ENCODE measurements at places on chromosomes 12 and 14.

- no peak for DNase-seq
Observed at GRCh38 chr14:92645841-92646478, 102.5 kb downstream of the LGMN start.

GRCh38 chr12:63410197-63410596 is 258.1 kb downstream of the DPY19L2 start:
- DNase-seq = no peak

GRCh38 chr14:99941211-99941610 is 124.0 kb upstream of the EVL start:
- DNase-seq = no peak

DNA sequence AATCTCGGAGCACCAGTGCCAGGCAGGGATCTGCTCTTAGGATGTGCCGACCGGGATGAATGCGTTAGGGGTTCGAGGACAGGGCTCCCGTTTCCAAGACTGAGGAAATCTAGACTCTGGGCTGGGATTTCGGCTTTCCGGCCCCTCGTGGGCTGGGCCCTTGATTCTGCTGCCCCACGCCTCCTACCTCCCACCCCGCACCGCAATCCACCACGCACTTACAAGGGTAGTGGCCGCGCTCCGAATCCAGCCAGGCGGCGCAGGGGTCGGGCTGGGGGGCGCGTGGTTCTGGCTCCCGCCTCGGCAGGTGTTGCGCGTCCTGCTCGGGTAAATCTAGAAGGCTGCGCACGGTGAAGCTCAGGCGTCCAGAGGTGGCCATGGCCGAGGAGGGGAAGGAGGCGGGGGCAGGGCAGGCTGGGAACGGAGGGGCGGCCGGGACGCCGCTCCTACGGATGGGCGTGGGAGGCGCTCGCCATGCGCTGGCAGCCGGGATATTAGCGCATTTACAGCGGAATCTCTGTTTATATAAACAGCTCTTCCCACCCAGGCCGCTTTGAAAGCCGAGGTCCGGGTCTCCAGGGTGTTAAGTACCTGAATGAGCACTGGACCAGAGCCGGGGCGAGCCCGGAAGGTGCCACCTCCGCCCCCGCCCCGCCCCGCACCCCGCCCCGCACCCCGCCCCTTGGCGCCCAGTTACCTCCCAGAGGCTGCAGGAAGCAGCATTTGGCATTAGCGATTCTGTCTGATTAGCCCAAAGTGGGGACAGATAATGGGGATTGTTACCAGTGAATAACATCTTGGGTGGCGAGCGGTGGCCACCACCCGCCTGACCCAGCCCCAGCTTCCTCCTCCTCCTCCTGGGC is at the start of gene NKX2-8:
Gene NKX2-8, minus strand, starts transcription at position 604 of the 863 bp plus-strand sequence. Its CDS starts 225 bp downstream, at position 379.
- DNase-seq = no peak

DNA sequence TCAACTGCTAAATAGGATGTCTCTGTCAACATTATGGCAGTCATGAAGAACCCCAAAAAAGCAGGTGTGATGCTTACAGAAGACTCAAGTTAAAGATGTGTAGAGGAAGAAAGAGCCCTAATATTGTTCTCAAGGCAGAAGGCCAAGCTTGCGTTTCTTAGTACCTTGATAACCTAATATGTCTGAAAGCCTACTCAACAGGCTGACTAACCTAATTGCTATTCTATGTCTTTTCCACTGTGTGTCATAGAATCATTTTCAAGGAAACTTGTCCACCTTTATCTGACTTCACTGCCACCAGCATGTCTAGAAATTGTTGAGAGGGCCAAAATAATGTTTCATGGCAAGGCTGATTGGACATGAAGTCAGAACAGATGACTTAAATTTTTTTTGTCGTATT is 373.2 kb downstream of the BTG1 start:
- no peak for DNase-seq

DNA sequence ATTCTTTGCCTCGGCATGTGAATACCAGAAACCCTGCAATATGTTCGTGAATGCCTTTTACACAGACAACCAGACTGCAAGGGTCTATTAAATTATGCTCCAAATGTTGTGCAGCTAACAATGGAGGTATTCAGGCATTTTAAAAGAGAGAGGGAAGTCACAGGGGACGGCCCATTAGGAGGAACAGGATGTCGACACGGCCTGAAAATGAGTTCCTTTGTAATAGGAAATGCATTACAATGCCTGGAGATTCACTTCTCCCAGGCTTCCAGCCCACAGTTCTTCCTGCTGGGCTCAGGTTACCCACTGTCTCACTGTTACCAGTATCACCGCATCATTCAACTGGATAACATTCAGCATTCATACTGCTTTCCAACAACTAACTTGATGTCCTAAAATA is 2.5 kb downstream of the DUSP6 start:
- DNase-seq = no peak

GRCh38 chr12:18239526-18239925 is 21.8 kb upstream of the PIK3C2G start:
- DNase-seq = no peak

DNA sequence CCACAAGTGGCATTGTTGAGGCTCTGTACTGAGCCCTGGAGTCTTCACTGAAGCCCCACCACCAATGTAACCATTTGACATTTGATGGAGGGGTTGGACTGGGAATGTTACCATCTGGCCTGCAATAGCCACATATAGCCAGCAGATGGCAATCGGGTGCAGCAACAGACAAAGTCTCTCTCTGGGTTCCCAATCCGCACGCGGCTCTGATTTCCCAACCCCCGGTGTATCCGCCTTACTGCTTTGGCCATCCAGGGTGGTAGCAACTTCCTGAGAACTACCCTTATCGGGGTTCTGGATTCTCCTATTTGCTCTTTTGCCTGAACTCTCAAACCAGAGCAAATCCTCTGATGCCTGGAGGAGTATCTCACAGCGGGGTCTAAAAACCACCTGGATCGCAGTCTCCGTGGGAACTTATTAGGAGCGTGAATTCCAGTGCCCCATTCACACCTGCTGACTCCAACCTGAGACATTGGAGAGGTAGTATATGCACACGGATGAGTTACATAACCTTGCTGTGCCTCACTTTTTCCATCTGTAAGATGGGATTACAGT is 14.2 kb downstream of the VRTN start:
- DNase-seq = peak; percentile 85

DNA sequence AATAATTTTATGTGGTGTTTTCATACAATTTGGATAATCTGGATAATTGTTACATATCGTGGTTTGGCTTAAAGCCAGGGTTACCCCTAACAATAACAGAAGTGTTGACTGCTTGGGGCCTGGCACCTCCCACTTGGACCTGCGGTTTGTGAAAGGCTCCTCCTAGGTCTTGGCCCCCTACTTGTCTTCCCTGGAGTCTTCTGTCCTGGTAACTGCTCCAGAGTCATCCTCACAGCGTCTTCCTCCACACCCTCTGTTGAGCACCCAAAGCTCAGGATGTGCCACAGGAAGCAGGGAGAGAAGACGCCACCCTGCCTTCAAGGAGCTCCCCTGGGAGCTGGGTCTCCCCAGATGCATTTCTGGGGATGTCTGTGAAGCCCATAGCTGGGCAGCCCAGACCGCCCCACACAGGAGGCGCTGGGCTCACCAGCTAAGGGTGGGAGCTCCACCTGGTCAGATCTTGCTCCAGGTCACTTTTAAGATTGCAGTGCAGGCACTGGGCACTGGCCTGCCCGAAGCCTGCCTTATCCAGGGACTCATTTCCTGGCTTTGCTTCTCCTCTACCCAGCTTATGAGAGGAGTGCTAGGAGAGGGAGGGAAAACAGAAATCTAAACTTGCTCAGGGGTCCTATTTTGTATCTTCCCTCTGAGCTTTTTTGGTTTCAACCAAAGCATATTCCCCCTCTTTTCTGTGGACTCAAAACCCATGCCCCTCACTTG is 98.2 kb downstream of the ZFP36L1 start:
- DNase-seq = no peak

DNA sequence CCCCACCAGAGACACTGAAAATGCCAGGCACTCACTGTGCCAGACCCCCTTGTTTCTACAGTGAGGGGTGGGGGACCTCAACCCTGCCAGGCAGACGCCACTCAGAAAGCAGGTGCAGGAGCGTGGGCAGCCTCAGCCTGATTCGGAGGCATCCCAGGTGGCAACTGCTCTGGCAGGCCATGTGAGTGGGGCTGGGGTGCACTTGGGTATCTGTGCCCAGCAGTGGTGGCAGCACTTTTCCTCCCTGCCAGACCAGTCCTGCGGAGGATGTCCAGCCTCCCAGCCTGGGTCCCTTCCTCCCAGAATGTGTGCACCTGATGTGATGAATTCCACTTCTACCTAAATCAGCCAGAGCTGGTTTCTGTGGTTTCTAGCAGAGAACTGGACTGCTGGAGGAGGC is 13.4 kb upstream of the TTC7B start:
- no peak for DNase-seq

- no peak for DNase-seq
Observed at GRCh38 chr14:101600891-101601605, 39.8 kb downstream of the DIO3 start.

DNA sequence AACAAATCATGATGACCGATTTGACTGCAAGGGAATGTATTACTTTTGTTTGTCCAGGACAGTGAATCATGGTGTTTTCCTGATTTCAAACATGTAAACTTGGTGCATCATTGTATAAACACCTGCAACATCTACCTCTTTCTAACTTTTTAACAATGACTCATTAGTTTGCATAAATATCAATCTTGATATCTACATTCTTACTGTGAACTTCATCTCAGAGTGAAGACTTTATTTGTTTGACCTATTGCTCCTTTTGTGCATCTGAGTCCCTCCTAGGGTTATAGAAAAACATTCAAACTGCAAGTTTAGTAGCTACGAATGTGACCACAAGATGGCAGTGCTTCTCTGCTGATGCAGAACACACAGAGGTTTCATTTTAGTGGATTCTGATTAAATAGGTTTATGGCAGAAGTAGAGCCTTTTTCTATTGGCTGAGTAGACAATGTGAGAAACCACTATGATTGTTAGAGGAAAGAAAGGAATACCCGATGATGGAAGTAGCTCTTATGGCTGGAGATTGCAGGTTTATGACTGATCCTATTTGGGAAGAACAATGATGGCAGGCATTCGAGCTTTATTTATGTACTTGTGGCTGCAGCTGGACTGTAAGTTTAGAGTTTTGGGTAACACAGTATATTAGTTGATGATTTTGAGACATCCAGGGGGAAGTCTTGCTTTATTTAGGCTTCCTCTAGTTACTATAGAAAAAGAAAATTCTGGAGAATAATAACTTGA is 244.2 kb upstream of the OR4E1 start:
- DNase-seq = no peak

GRCh38 chr14:95516554-95517181 is at the start of gene SYNE3:
Gene SYNE3 (minus strand): TSS chr14:95516650. CDS start chr14:95475821, 40,829 bp downstream.
- no peak for DNase-seq

All from omental fat pad (tissue), 4 donors.